Stimulated activated CD4-positive, alpha-beta T cell treated with anti-CD3 and anti-CD28 coated beads, Interleukin-1b, Interleukin-23, amount 100 ng/mL, for 24 hours (primary cell): ENCODE measurements at places on chromosomes 5 and 9.

- DNase-seq, result no peak
Observed at GRCh38 chr5:180115326-180116076, 43.9 kb upstream of the RNF130 start.

- no peak for DNase-seq
Observed at GRCh38 chr5:96141749-96142148, 180.1 kb upstream of the ELL2 start.

GRCh38 chr9:83622939-83623678 is at the start of gene IDNK:
TSS of gene IDNK (plus strand) at chr9:83623143. CDS start at chr9:83623172, 29 bp downstream.
- peak; percentile 18 for DNase-seq

DNA sequence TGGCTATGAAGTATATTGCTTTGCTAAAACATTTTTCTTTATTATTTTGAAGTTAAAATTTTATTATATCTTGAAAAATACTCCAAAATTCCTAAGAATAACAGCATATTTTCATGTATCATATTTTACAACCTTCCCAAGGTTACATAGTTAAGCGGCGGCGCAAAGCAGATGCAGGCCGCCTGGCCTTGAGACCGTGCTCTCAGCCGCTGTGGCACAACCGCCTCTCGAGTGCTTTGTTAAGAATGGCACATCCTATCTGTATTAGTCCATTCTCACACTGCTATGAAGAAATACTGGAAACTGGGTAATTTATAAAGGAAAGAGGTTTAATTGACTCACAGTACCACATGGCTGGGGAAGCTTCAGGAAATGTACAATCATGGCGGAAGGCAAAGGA is 228.8 kb downstream of the ARRDC3 start:
- no peak for DNase-seq

- no peak for DNase-seq
Observed at GRCh38 chr9:136784997-136785361, 6.2 kb upstream of the TMEM141 start.

DNA sequence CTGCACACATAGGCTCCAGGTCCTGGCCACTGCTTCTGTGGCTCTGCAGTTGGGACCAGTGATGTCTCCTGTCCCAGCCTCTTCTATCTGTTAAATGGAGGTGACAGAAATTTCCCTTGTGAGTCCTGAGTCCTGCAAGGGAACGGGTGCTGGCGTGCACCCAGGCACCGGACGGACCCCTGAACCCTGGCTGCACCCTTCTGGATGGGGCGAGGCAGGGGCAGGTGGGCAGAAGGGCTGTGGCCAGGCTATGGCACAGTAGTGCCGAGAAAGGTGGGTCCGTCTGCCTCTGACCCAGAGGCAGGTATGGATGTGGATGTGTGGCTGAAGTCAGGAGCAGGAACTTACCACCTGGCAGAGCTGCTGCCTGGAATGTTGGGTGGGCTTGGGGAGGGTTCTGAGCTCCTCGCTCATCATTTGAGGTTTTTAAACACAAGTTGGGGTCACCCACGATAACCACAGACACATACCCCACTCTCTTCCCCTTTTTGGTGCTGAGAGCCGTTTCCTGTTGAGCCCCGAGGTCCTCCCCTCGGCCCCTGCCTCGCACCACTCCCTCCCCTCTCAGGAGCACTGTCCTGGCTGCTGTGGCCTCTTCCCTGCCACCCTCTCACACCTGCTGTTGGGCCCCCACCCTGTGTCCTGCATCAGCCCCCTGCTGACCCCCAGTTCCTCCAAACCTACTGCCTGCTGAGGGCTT is 82.0 kb downstream of the COL5A1 start:
- no peak for DNase-seq

GRCh38 chr5:29157975-29158374 is 2035.5 kb upstream of the CDH6 start:
- DNase-seq, result no peak

DNA sequence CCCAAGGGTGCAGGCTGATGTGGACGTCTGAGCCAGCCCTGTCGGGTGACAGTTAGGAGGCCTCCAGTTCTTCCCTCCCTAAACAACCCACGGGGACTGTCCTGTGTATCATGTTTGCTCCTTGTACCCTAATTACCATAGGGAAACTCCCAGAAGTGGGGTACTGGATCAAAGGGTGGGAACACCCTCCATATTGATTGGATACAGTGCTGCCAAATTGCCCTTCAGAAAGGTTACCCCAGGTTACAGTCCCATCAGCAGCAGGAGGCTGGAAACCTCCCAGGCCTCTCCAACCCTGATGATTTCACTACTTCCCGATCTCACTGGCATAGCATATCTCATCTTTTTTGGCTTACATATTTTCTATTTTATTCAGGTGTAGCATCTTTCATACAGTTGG is 22.0 kb downstream of the UBE2QL1 start:
- no peak for DNase-seq

- no peak for DNase-seq
Observed at GRCh38 chr5:53335115-53335514, 145.3 kb upstream of the FST start.

DNA sequence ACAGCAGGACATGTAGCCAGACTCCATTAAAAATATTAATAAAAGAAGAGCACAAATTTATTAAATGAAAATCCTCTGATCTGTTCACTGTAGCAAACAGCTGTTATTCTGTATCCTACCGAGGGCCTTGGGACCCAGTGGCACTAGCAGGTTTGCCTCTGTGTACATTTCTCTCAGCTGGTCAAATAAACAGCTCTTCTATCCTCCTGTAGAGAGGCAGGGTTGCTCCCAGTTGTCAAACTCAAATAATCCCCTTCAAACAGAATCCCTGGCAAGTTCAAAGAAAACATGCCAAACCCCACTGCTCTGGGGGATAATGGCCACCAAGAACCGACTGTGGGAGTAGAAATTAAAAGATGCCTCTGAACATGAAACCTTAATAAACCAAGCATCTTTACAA is 1262.0 kb upstream of the DMAC1 start:
- DNase-seq, result no peak

DNA sequence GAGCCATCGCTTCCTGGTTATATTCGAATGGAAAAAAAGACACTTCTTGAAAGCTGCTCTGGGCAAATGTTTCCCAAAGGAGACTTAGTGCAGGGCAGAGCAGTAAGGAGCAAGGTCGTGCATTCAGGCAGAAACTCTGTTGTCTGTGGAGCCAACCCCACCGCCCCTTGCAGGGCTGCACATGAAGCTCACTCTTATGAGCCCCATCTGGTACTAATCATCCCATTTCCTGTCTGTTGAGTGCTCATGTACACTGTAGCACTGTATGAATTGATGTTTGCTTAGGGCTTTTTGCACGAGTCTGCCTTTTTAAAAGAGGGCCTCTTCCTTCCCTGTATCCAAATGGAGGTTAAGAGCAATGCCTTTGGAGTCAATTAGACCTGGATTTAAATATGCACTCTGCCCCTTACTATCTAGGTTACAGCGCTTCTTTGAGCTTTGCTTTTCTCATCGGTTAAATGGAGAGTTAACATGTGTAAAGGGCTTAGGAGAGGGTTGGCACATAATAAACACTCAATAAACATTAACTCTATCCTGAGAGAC is 25.4 kb downstream of the HMHB1 start:
- DNase-seq, result no peak

GRCh38 chr5:36743891-36744772 is 132.4 kb upstream of the NIPBL start:
- DNase-seq, result no peak

DNA sequence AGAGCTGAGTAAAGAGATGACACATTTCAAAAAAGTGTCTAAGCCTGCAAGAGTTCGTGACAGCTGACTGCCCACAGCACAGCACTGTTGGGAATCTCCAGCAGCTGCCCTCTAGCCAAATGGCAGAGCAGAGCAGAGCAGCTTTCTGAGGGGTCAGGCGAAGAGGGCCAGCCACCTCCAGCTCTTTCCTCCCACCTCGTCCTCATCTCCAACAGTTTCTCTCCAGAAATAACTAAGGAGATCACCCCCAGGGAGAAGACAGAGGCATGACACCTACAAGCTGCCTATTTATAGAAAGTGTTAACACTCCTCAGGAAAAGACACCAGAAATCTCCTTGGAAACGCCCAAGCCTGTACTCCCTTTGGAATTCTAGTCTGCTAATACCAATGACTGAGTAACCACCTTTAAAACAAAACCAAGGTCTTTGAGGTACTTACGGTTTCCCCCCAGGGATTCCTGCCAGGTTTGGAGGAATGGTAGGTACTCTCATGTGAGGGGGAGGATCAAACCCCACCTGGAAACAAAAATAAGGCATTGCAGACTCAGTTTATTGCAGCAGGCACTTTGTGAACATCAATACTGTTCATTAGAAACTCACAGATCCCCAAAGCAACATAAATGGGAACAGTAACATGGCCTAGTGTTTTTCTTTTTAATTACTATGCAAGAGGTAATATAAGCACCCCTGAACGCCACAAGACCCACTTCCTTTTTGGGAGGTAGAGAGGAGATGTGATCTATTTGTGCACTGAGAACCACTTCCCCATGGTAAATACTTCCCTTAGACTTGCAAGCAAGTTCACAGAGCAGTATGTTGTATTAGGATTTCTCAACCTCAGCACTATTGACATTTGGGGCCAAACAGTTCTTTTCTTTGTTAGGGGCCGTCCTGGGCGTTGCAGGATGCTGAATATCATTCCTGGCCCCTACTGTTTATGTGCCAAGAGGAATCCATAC is 79.3 kb downstream of the TLE1 start:
- DNase-seq, result no peak

DNA sequence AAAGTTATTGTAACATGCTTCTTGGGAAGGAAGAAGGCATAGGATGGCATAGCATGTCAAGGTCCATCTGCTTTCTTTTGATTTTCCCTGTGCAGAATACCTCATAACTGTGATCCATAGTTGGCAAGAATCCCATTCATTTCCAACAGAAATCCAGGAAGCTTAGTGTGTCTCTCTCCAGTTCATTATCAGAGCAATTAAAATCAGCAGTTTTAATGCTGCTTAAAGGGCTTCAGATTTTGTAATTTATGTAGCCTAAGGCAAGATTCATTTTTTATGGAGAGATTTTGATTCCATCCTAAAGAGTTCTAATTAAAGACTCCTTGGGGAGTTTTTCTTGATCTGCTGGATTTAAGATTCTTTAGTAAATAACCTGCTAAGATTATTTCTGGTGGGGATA is 560.1 kb downstream of the PDE4D start:
- DNase-seq, result no peak

DNA sequence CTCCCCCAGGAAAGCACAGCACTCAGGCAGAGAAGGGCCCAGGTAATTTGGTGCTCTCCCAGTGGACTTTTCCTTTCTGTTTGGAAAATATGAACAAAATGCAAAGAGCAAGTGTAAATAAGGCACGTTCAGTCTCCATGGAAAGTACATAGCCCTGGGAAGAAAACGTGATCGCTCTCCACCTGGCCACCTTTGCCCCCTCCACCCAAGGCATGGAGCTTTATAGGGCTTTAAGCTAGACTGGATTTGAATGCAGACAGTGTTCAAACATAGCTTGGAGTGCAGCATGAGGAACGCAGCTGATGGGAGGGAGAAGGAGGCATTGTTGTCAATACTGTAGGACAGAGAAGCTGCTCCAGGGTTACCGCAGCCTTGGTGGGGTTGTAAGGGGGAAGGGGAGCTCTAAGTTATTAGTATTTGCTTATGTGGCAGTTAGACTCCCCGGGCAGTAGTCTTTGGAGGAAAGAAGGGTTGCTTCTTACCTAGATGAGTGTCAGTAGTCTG is 500.2 kb downstream of the SPOCK1 start:
- DNase-seq, result no peak

DNA sequence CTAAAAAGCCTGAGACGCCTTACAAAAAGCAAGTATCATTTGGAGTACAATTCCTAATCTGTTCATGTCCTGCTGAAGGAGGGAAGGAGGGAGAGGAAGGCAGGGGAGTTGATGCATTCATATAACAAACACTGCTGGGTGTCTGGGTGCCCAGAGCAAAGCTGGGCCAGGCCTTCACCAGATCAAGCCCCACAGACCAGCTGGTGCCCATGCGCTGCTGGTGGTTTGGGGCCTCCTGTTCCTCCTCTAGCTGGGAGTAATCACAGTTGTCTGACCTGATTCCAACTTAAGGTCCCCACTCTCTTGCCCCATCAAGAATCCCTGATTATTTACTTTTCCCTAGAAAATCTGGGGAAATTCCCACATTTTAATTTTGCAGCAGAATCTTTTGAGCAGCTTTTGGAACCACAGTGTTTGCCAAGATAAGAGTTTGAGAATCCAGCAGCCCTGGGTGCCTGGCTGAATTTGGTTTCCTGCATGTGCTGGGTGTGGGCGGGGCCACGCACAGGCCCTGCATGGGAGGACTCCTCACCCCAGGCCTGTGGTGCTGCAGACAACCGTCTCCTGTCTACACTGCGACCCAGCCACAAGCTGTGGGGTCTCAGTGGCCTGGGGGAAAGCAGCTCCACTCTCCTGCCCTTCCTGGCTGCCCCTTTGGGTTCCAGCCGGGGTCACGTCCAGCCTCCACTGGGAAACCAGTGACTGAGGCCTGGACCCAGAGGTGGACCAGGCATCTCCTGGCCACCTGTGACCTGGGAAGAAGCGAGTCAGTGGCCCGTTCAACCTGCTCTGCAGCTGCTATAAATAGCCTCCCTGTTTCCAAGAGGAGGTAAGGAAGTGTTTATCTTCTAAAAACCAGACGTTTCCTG is 47.5 kb downstream of the NEURL1B start:
- DNase-seq, result no peak

GRCh38 chr5:132376694-132377641 is 7.5 kb downstream of the SLC22A5 start:
- no peak for DNase-seq

GRCh38 chr5:55620009-55620765 is 85.4 kb upstream of the PLPP1 start:
- no peak for DNase-seq

- no peak for DNase-seq
Observed at GRCh38 chr5:133428072-133428660, 184.2 kb downstream of the FSTL4 start.

DNA sequence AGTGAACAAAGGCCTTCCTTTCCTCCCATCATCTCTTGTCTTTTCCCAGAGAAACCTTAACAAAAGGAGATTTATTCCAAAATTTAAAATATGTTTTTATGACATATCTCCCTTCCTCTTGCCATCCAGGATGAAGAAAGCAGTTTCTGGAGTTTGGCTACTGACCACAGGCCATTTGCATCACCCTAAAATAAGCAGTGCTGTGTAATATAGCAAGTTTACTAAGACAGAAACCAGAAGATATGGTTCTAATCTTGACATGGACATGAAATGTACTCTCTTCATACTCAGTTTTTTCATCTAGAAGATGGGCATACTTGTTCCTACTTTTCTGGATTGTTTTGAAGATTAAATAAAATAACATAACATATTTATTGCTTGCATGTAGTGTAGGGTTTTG is 50.2 kb upstream of the ZFAND5 start:
- DNase-seq, result no peak

DNA sequence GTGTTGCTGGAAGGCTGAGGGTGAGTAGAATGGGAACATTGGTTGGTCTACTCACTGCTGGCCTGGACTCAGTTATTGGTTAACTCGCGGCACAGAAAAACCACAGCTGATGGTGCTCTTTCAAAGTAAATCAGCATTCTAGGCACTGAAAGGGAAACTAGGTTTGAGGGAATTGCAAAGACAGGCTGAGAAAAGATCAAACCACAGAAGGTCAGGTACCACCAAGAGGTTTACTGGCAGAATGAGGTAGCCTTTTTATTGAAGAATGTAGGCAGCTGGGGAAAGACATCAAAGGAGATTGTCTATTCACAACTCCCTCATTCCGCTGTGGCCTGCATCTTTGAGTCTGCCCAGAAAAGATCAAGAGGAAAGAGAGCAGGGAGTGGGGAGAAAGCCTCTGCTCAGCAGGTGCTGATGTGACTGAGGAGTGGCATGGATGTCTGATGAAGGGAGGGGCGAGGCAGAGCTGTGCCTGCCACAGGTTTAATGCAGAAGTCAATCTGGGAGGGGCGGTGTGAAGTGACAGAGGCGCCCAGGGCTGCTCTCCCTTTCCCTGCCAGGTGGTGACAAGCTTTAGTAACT is 255.5 kb downstream of the MAN2A1 start:
- no peak for DNase-seq

GRCh38 chr5:175693741-175694140 is 35.9 kb downstream of the HRH2 start:
- no peak for DNase-seq
